Activated T-cell treated with anti-CD3 and anti-CD28 coated beads for 48 hours (primary cell): ENCODE measurements at places on chromosomes 13 and 19.

DNA sequence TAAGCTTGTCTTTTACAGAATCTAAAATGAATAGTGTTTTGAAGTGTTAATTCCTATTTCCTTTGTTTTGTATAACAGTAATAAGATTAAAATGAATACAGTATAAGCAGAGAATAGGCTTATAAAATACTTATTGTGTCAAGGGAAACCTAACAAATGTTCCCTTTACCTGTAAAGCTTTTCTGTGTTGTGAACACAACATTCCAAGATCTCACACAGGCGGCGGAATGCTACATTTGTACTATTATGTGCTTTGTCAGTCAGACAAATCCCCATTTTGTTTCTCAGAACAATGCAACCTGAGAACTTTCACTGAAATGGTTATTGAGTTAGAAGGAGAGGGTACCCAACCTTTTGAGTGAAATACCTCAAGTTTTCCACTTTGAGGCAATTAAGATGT, 1170.3 kb downstream of the OLFM4 start:
- DNase-seq, result no peak

DNA sequence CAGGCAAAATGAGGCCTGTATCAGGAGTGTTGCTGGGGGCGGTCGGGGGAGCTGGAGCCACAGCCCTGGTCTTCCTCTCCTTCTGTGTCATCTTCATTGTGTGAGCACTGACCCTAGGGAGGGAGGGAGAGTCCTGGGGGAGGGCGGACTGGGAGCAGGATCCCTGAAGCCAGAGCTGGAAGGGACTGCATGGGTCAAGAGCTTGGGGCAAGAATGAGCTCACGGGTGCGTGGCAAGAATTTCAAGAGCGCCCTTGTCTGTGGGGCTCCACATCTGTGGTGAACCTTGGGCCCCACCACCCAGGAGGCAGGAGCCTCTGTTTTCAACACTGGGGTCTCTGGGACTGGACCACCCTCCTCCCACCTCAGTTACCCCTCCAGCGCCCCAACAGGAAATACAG, 4.7 kb downstream of the SIGLEC7 start:
- no peak for DNase-seq

DNA sequence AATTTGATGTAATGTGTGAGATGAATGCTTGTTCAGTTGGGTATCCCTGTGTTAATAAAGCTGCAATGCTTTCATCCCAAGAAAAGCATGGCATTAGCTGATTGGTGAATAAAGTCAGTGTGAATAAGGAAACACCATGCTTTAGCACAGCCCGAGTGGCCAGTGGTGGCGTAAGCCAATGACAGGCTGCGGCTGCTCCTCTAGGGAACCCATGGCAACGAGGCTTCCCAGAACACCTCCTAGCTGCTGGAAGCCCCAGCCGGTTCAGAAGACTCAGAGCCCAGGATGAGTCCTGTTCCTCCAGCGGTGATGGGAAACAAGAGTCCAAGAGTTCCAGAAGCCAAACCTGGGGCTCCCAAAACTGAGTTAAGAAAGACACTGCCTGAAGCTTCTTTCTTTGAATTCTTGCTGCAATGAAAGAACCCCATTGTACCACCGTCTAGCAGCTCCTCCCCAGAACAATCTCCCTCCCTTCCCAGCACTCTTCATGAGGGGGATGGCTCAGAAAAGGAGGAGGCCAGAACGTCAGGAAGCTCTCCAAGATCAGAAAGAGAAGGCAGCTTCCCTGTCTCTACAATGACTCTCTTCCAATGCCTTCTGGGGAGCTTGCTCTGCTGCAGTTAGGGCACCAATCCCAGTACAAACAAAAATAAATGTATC, 58.2 kb downstream of the TSHZ3 start:
- DNase-seq, result no peak

DNA sequence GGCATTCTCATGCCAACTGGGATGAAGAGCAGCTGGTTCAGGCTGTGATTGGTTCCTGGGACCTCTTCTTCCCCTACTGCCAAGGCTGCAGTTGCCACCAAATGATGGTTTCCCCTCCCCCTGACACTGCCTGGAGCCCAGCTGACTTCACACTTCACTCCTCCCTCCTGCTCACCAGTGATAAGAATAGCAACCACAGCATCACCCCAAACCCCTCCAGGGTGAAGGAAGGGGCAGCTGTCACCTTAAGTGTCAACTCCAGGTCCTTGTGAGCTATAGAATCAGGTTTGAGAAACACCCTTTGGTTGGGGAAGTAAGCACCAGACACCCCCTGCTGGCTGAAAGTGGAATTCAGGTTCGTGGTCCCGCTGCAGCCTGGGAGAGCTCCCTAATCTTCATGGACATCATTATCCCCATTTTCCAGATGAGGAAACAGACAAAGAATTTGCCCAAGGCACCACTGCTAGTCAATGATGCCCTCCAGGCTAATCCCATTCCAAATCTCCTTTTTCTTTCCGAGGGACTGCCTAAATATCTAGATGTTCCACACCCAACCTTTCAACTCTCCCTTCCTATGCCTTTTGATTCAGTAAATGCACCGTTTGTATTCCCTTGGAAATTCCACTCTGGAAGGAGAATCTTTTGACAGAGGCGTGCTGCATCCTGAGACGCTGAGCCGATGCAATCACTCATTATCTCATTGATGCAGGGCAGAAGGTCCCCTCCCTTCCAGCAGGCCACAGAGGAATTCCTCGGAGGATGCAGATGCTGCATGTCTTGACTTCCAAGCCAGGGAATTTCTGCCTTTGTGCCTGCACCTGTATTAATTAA, 50.6 kb upstream of the UQCRFS1 start:
- peak; percentile 33 for DNase-seq

GRCh38 chr13:112743451-112744167, 53.8 kb downstream of the ATP11A start:
- no peak for DNase-seq

GRCh38 chr19:38932425-38933179, 1.9 kb downstream of the MRPS12 start:
- DNase-seq, result no peak

GRCh38 chr13:110713642-110713952, at the start of gene ING1:
Gene ING1 (plus strand): TSS chr13:110713700. CDS start chr13:110714150, 450 bp downstream.
- no peak for DNase-seq

GRCh38 chr13:57552437-57552836, 79.1 kb upstream of the PCDH17 start:
- DNase-seq, result no peak

- DNase-seq, result no peak
These were observed 30.7 kb downstream of the NDFIP2 start for GRCh38 chr13:79511611-79512010.

GRCh38 chr13:113452466-113452865, 822 bp downstream of the ADPRHL1 start:
- no peak for DNase-seq

GRCh38 chr13:111990362-111990761, 76.6 kb upstream of the SOX1 start:
- DNase-seq, result no peak

- DNase-seq, result no peak
These were observed 23.0 kb downstream of the KCNRG start for GRCh38 chr13:50038266-50038665.

DNA sequence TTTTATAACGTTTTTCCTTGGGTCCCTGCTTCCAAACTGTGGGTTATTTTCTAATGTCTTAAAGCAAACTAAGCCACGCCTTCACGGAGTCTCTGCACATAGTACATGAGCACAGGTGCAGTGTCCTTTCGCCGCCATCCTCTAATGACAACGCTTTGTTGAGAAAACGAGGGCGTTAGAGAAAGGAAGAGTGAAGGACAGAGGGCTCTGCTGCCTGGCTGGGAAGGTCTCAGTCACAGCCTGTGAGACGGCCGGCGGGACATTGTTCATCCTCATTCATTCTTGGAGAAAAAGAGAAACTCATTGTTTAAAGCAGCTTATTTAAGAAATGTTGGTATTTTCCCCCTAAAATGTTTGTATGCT, 9.5 kb downstream of the IL17D start:
- DNase-seq, result no peak

DNA sequence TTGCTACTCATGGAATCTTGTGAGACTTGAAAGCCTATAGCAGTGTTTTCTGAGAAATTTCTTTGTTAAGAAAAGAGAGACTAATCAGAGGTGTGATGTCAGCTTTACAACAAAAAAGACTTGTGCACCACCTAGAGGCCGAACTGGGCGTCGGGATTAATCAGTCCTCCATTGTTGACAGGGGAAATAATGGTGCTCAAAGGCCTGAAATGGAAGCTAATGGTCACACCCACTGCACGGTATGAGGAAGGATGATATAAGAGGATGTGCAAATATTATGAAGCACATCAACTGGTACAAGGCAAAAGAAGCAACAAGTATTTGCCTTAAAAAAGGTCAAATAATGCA, 480.2 kb upstream of the MIR17HG start:
- peak; percentile 9 for DNase-seq

GRCh38 chr13:98094678-98095266, 48.1 kb upstream of the FARP1 start:
- no peak for DNase-seq

GRCh38 chr13:48678316-48678715, 24.6 kb downstream of the CYSLTR2 start:
- no peak for DNase-seq

- DNase-seq, result no peak
These were observed 118.5 kb upstream of the SERTM1 start for GRCh38 chr13:36555151-36555986.

DNA sequence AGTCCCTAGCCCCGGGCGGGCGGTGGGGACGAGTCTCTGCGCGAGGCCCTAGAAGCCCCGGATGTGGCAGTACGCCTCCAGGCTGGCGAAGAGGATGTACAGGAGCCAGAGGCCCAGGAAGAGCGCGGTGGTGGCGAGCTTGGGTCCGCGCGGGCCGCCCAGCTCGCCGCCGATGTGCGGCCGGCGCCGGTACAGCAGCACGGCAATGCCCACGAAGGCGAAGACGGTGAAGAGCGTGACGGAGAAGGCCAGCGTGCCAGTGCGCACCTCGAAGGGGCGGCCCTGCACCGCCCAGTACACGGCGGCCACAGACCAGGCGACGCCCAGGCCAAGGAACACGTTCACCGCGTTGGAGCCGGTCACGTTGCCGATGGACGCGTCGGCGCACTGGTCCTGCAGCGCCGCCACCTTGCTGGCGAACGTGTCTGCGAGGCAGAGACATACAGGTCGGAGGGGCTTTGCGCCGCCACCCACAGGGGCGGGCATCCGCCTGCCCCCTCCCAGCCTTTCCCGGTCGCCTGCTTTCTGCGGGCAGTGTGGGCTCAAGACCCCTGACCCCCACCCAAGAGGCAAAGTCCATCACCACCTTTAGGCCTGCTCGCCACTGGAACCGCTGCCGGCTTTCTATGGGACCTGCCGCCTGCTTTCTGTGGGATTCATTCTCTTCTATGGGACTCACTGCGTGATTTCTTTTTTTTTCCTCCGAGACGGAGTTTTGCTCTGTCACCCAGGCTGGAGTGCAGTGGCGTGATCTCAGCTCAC, 10.9 kb upstream of the MEIS3 start:
- no peak for DNase-seq

DNA sequence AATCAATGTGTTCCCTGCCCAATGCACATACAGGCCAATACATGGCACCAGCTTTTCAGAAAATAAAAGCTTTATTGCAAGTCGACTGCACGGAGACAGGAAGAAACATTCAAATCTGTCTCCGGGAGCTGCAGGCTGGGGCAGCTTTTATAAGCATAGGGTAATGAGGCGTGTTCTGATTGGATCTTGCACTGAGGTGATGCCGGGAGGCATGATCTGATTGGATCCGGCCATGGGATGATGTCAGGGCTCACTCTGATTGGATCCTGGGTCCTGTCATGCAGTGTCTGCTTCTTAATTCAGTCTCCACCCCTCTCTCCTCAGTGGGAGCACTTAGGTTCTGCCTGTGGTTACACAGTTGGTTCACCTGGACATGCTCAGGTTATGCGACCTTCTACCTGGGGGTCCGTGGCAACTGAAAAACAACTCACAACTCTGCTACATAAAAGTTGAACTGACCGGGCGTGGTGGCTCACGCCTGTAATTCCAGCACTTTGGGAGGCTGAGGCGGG, 11.8 kb upstream of the FBN3 start:
- DNase-seq, result peak; percentile 38

- no peak for DNase-seq
These were observed 507.2 kb upstream of the SLC10A2 start for GRCh38 chr13:103573446-103573845.

- no peak for DNase-seq
These were observed 4.7 kb downstream of the DNMT1 start for GRCh38 chr19:10190026-10190425.

DNA sequence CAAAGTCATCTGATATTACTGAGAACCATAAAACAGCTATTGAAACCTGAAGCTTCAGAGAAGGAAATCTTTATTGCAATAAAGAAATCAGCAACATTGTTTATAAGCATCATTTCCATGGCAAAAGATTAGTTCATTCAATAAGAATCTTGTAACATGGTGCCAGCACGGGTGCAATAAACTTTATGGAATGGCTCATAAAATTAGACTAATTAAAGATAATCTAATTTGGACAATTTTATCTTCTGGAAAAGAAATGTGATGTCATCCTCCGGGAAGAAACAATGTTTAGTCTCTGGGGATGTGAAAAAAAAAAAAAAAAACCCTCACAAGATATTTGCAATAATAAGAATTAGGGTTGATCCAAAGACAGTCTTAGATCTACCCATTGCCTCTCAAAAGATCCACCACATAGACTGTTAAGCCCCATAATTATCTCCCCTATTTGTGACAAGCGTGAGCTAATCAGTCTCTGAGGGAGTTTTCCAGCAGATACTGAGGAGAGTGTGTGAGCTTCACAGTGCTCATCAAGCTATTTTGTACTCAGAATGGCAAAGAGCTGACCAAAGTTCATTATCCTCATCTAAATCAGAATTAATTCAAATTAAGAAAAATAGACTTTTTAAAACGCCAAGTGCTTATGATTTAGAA, 297.0 kb upstream of the EDNRB start:
- DNase-seq, result no peak

GRCh38 chr19:49954933-49955332, 6.0 kb downstream of the SIGLEC11 start:
- no peak for DNase-seq

DNA sequence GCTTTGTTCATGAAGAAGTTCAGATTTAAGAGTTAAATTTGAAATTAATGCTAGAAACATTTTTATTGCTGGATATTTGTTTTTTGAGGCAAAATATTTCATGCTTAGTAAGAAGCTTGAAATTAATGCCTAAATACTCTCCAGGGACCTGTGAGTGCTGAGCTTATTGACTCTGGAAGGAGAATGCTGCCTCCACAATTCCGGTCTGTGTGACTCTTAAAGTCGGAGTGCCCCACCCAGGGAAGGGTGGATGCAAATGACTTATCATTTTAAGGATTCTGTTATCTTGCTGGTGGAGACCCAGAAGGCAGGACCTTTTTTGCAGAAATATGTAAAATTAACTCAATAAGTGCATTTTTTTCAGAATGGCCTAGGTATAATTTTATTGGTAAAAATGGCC, 143.8 kb upstream of the RXFP2 start:
- DNase-seq, result no peak

GRCh38 chr13:89763005-89763404, 1584.5 kb upstream of the MIR17HG start:
- no peak for DNase-seq

DNA sequence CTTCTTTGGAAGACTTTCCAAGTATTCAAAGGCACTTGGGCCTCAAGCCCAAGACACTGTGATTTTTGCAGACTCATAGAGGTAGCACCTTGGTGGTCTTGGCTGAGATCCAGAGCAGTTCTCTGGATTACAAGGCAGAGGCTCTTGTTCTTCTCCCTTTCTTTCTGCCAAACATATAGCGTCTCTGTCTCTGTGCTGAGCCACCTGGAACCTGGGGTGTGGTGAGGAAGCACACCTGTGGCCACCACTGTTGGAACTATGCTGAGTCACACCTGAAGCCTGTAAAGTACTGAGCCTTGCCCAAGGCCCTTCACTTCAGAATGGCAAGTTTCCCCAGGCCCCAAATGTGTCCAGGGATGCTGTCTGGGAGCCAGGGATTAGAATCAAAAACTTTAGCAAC, 127.5 kb downstream of the FREM2 start:
- DNase-seq, result no peak
